ENCODE measurements at places on chromosomes 16 and 17.

- no peak for DNase-seq
These were observed 673.6 kb downstream of the HS3ST4 start for GRCh38 chr16:26365161-26365940.

- no peak for DNase-seq
These were observed 1.4 kb downstream of the CBLN1 start for GRCh38 chr16:49280105-49280741.

- DNase-seq, result no peak
These were observed 1.3 kb downstream of the ZNF652 start for GRCh38 chr17:49360796-49361128.

GRCh38 chr16:66843191-66843590, 1.0 kb upstream of the CA7 start:
- no peak for DNase-seq

- no peak for DNase-seq
These were observed 87.1 kb upstream of the HS3ST2 start for GRCh38 chr16:22726868-22727267.

DNA sequence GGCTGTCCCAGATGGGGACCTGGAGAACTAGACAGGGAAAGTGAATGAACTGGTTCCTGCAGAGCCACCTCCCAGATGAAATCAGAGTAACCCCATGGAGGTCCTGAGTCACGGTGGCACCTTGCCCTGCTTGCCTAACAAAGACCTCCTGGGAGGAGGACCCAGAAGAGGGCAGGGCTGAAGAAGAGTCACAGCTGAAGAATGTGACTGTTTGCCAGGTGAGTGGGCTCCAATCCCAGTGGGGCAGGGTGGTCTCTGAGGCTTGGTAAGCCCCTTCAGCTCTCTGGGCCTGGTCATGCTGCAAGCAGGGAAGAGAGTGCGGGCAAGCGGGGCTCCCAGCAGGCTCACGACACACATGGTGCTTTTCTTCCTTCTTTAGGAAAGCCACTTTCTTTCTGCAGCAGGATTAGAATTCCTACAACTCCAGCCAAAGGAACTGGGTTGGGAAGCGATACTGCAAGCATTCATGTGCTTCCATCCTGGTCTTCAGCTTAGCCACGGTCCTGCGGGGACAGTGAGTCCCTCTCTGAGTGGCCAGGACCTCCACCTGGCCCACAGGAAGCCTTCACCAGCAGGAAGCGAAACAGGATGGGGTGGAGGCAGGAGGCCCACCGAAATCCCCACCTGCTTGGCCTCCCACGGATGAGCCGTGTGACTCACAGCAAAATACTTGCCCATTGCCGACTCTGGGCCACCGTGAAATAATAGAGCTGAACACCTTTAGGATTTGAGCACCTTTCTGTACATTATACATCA, 4.3 kb downstream of the C16orf74 start:
- peak; percentile 59 for DNase-seq

DNA sequence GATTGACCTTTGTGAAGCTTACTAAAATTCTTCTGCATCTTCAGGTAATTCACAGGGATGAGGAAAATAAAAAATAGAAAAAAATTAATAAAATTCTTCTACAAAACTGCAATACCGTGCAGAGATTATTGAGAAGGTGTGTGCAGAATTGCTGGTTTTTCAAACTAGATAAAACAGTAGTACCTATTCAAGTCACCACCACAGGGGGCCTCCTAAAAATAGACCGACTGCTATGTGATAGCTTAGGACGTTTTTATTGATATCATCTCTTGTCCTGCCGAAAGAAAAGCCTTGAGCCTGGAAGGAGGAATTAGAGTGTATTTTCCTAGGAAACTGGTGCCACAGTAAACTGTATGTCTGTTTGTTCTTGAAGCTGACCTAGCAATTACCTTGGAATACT, 325.9 kb downstream of the ZFHX3 start:
- DNase-seq, result no peak
